Left lobe of liver (tissue), 2 donors: ENCODE measurements at places on chromosomes 7 and 10. TPM values are rescaled to one million over a fixed set of nuclear protein-coding genes. Genes with fewer than 3 reads are reported as not detected.

HTR5A gene
- not detected for total RNA-seq

KIAA1217 gene
- 26.7 TPM for total RNA-seq

DNA sequence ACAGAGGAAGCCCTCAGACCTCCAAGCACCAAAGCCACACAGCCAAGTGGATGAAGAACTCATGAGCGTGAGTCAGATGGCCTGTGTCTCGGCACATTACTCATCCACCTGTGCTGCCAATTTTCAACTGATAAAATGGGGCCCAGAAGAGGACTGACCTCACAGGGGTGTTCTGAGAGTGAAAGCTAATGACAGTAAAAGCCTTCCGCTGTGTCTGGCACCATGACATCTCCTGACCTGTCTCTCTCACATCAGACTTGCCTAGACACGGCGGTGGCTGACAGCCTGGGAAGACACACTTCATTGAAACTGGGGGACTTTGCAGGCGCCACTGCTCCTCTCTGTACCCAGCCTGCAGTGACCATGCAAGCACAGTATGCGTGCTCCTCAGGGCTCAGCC lies 8.3 kb upstream of the SLC18A3 start:
- DNase-seq: peak; percentile 16

- no peak for DNase-seq
Measured at GRCh38 chr10:130739016-130739756, 572.3 kb downstream of the TCERG1L start.

DNA sequence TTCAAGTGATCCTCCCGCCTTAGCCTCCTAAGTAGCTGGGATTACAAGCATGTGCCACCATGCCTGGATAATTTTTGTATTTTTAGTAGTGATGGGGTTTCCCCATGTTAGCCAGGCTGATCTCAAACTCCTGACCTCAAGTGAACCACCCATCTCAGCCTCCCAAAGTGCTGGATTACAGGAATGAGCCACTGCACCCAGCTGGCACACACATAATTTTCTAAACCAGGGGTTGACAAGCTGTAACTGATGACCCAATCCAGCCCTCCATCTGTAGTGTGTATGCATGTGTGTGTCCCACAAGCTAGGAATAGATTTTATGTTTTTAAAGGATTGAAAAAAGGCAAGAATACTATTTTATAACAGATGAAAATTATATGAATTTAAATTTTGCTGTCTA lies 125.9 kb upstream of the INSYN2A start:
- DNase-seq: no peak

DNA sequence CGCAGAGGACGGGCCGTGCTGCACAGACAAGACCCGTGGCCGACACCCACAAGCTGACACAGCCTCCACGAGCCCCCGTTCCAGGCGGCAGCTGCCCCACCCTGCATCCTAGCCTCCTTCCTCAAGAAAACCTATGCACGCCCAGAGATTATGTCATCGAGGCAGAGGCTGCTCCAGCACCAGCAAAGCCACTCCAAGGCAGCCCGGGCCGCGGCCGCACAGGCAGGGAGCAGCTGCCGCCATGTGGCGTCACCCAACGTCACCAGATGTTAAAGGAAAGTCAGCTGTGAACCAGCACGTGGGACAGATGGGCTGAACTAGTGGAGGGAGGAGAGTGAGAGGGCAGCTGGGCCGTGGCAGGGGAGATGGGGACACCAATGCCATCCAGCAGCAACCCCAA lies 59.8 kb downstream of the STK32C start:
- no peak for DNase-seq

DNA sequence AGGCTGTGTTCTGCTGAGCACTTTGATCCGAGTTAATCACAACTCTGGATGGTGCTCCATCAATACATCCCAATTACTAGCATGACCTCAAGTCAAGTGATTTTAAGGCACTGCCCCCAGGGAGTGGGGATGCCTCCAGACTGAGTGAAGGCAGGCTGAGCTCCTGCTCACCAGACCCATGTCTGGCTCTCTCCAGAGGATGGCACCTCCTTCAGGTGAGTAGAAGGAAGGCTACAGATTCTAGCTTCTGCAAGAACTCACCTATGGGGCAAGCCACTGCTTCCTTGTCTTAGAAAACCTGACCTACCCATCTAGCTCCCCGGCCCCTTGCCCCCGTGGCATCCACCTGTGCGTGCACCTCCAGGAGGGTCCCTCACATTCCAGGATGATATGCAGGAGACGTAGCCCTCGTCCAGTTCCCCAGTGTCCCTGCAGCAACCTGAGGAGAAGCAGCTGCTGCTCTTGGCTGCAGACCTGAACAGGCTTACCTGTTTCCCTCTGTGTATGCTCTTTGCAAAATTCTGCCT lies 390.3 kb downstream of the GRID1 start:
- no peak for DNase-seq

- no peak for DNase-seq
Measured at GRCh38 chr7:572416-573268, 53.0 kb upstream of the PDGFA start.

- DNase-seq: no peak
Measured at GRCh38 chr10:118835682-118836326, 81.0 kb upstream of the CACUL1 start.

DNA sequence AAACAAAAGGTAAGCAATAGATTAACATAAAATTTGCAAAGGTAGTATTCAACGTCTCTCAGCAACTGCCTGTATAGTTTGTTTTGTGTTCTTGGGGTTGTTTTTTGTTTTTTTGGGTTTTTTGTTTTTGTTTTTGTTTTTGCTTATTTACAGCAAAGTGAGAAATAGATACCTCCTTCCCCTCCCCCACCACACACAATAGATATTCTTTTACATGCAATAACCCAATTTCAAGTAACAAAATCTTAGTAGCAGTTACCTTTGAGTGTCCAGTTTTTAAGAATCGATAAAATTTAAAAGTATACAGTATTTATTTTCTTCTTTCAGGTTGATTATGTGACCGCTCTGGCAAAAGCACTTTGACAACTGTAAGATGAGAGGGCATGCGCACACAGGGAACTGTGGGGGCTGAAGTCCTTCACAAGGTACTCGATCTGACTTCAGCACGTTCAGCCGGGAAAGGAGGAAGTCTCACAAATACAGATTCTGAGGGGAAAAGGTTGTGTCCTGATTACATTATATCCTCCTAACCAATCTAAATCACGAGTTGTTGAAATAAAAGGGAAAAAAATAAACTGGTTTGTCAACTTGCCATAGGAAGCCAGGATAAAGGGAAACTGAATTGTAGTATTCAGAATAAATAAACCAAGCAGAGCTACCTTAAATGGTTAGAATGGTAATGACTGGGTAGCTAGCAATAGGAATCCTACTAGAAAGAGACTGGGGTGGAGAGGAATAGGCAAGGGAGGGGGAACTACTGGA lies 47.8 kb downstream of the CPEB3 start:
- DNase-seq: peak; percentile 79

DNA sequence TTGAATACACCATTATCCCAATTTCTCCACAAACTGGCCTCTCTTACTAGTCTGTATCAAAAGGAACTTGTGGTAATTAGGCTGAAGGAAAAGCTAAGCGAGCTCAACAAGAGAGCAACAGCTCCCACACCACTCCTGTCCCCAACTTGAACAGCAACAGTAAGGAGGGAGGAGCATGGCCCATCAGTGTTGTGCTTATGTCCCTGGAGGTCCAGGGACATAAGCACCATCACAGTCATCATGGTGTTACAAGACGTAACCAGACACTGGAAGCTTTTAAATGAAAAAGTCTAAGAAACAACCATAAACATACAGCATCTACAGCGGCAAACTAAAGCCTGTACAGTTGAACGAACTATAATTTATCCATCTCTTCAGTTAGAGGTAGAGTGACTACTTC lies 989 bp downstream of the ERLIN1 start:
- no peak for DNase-seq

- DNase-seq: no peak
Measured at GRCh38 chr10:77163670-77164348, 473.8 kb downstream of the KCNMA1 start.

- DNase-seq: no peak
Measured at GRCh38 chr10:48209241-48209640, 65.3 kb downstream of the FRMPD2 start.

UCN3 gene
- not detected for total RNA-seq

DNA sequence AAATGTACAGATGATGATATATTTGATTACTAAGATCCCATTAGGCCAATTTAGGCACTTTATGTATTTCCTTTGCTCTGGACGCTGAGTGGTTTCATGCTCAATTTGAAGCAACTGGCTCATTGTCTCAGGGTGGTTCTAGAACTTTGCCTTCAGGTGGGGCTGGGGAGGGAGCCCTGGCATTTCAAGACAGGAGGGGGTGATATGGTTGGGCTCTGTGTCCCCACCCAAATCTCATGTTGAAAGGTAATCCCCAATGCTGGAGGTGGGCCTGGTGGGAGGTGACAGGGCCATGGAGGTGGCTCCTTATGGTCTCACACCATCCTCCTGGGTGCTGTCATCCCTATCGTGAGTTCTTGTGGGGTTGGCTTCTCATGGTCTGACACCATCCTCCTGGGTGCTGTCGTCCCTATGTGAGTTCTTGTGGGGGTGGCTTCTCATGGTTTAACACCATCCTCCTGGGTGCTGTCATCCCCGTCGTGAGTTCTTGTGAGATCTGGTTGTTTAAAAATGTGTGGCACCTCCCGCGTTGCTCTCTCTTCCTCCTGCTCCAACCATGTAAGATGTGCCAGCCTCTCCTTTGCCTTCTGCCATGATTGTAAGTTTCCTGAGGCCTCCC lies 151.5 kb upstream of the KLF6 start:
- no peak for DNase-seq

CALCR gene
- total RNA-seq: not detected

PRXL2A gene
- total RNA-seq: 82.1 TPM

- DNase-seq: no peak
Measured at GRCh38 chr10:58237014-58237834, 30.5 kb downstream of the IPMK start.

C10orf53 gene
- total RNA-seq: not detected

DNA sequence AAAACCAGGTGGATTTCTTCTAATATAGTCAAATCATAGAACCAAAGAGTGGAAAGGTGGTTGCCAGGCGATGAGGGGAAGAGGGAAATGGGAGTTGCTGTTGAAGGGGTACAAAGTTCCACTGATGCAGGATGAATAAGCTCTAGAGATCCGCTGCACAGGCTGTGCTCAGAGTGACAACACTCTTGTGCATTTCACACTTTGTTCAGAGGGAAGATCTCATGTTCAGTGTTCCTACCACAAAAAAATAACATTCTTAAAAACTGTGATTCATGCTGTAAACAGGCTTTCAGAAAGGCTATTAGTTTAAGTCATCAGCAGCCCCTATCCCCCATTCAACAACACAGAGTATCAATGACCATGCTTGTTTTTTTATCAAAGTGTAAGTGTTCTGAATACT lies 213.8 kb downstream of the COBL start:
- DNase-seq: no peak

GRCh38 chr7:35286422-35286821 lies 32.5 kb upstream of the TBX20 start:
- no peak for DNase-seq

ADARB2 gene
- total RNA-seq: 0.81 TPM

DNA sequence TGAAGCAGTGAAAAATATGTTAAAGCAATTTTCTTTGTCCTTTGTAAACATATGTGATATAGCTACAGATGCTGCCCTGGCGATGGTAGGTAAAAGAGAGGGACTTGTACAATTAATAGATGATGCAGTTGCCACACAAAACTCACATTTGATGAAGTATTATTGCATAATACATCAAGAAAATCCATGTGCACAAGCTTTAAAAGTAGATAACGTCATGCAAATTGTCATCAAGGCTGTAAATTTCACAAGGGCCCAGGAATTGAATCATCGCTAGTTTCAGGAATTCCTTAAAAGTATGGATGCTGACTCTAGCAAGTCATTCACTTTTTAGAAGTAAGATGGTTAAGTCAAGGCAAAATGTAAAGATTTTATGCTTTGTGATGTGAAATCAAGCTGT lies 10.0 kb downstream of the CYP3A5 start:
- no peak for DNase-seq
